Activated naive CD8-positive, alpha-beta T cell treated with anti-CD3 and anti-CD28 coated beads for 36 hours (primary cell): ENCODE measurements at places on chromosomes 12 and 14.

DNA sequence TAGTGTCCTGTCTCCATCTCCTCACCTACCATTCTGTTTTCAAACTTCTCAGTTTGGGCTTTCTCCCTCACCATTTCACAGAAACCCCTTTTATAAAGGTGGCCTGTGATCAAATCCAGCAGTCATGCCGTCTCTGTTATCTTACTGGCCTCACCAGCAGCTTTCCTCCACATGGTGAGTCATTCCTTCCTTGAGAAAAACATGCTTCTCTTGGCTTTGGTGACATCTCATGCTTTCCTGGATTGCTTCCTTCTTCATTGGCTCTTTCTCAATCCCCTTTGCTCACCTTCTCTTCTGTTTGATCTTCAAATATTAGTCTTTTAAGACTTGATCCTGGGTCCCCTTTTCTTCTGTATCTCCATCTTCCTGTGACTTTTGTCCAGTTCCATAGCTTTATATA lies 164.9 kb downstream of the ANO4 start:
- no peak for DNase-seq

DNA sequence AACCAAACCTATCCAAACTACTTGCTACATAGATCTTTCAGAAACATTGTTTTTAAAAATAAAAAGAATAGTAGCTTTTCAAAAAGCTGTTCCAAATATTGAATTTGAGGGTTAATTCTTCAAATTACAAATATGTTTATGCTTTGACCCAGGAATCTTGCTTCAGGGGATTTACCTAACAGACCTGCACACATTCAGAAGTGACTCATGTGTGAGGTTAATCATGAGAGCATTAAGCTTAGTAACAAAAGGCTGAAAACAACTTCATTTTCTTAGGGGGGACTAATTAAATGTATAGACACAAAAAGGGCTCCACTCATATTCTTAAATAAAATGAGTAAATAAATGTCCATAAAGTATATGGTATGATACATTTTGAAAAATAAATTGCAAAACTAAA lies 672.4 kb upstream of the FLRT2 start:
- DNase-seq: no peak

GRCh38 chr14:39431416-39432178 lies 636 bp downstream of the FBXO33 start:
- DNase-seq: peak; percentile 51

DNA sequence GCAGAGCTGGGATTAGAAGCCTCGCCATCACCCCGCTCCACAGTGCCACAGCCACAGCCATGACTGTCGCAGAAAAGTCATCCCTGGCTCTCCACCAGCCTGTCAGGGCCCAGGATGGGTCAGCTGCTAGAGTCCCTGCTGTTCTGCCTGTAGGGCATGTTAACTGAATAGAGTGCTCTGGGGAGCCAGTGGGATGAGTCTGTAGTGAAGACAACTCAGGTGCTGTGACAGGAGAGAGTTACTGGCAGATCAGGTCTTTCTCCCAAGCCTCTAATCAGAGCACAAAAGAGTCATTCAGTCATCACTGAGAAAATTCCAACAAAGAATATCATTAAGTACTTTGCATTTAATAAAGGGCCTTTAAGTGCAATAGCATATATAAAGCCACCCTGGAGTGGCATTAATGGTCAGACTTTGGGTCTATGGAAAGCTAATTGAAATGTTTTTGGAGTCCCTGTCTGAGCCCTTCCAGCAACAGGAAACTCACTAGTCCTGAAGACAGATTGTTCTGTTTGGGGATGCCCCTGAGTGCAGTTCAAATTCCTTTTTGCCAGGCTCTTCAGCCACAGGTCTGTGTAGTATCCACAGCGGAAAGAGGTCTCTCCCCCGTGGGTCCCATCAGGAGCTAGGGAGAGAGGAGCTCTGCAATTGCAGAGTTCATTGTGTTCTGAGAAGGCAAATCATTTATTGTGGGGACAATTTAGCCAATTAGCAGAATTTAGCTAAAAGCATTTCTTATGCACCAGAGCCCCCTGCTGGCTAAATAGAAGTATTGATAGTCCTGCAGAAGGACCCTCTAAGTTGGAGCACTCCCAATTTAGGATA lies 45.2 kb upstream of the C14orf132 start:
- peak; percentile 2 for DNase-seq

GRCh38 chr12:81128930-81129554 lies 51.2 kb downstream of the ACSS3 start:
- no peak for DNase-seq

DNA sequence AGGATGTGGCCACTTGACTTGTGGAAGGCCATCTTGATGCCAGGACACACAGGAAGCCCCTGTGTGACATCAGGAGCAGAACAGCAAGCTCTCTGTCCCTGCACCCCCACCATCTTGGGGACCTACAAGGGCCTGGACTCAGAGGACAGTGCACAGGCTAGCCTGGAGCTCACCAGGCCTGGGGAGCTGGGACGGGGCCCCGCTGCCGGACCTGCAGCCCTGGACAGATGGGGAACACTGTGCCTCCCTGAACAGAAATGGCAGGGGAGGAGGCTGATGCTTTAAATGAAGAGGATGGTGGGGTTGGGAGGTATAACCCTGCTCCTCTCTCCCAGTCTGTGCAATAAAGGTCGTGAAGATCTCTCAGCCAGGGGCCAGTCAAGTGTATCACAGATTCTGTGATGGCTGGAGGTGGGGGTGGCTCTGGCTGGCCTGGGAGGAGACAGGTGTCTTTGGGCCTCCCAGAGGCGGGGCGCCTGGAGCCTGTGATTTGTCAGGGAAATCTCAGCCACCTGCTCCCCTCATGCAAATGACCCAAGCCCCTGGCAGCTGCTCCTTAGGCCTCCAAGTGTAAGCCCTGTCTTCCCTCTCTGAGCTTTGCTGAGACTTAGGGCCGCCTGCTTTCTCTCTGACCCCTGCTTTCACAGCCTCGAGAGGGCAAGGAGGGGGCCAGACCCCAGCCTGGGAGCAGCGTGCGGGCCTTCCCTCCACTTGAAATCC lies 1.1 kb upstream of the GNB3 start:
- no peak for DNase-seq

DNA sequence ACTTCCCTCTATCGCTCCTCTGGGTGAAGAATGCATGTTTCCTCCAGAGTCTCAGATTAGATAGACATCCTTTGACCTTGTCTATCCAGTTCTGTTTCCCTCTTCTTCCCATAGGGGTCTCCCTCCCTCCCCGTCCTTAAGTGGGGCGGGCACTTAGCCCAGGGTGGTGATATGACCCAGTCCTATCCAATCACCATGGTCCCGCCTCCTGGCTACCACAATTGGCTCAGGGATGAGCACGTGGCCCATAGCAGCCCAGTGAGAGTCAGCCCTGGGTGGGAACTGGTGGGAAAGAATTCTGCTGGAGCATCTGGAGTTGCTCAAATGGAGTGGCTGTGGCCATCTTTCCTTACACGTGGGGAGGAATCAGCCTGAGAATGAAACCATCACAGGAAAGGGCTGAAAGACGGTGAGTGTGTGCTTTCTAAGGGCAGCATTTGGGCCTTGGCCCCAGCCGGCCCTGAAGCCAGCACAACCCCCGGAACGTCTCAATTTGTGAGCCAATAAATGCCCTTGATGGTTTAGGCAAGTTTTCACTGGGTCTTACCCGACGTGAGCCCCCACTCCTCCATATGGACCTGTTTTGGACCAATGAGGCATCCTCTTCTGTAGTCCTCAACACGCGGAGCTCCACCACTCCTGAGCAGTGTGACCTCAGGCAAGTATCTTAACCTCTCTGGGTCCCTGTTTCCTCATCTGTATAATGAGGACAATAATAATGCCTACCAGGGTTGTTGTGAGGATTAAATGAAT lies 14.4 kb upstream of the MLXIP start:
- DNase-seq: peak; percentile 65

DNA sequence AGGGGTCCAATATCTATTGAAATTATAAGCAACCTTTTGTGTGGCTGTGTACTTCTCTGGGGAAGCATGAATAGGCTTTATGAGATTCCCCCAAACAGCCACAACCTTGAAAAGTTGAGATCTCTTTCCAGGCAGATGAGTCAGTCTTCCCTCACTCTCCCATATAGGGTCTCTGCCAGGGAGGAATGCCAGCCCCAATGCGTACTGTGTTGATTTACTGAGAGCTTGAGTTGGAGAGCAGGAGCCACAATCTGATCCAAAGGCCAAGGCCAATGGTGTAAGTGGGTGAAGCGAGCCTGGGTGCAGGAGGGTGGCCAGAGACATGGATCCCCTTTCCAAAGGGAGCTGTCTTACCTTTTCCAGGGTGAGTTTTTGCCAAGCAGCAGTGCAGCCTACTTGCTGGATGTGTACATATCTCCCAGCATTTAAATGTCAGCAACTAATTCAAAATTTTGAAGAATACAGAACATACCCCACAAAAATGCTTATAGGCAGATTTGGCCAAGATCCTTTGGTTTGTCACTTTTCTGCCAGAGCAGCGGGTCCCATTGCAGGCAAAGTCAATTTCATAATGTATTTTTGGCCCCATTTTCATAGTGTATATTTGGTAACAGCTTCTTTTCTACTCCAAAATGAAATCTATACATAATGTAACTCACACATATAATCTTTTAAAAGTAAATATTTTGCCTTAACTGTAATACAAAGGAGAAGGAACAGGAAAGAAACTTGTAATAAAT lies 88.2 kb downstream of the TBC1D30 start:
- no peak for DNase-seq

- no peak for DNase-seq
These were observed 32.1 kb downstream of the SPATA7 start for GRCh38 chr14:88417594-88417993.

- no peak for DNase-seq
These were observed 19.8 kb downstream of the TPH2 start for GRCh38 chr12:71958457-71958856.

- no peak for DNase-seq
These were observed 582.5 kb downstream of the NRXN3 start for GRCh38 chr14:78752518-78753188.

- DNase-seq: no peak
These were observed 29.3 kb downstream of the CNOT2 start for GRCh38 chr12:70272510-70272909.

DNA sequence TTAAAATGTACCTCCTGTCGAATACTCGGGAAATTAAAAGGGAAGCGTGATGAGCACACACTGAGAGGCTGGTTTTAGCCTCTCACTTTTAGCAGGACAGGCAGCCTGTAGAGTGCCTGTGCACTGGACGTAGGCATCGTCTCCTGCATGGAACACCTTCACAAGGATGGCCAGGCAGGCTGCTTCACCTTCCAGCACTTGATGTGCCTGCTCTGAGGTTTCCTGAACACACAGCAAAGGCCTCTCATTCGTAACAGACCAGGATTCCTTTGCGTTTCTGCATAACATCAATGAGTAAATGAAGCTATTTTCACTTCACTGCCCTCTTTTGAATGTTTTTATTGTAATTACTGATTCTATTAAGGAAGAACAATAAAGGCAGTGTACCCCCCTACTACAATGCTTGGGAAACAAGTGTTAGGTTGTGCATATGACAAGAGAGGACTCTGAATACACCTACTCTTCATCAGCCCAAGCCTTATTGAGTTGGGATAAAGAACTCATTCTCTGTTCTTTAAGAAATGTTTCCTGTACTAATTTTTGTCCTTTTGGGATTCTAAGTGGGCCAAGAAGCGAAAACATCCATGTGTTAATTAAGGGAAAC lies 1077.6 kb upstream of the FOXG1 start:
- DNase-seq: no peak

DNA sequence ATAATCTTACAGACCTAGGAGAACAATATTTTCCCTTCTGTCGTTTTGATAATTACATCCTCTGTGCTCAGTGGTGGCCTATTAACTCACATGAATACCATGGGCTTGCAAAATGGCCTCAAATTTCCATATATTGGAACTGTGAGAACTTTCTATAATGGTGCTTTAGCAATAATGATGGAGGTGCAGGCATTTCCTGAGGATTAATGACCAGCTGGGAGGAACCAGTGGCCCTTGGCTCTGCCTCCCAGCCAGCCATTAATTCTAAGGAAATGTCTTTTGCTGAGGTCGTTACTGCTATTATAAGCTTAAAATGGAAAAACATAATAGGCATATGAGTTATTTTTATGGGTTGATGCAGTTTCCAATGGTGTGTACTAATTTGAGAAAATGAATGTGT lies 33.6 kb downstream of the HMGA2 start:
- DNase-seq: no peak

GRCh38 chr12:53995378-53996239 lies 4.4 kb upstream of the HOXC9 start:
- DNase-seq: no peak

GRCh38 chr14:39581474-39581873 lies 149.2 kb upstream of the FBXO33 start:
- DNase-seq: no peak
